Fibroblast of villous mesenchyme (primary cell): ENCODE measurements at places on chromosomes 3 and 15.
A peak's percentile ranks its signal among the peaks of the same experiment; 100 is the strongest.

DNA sequence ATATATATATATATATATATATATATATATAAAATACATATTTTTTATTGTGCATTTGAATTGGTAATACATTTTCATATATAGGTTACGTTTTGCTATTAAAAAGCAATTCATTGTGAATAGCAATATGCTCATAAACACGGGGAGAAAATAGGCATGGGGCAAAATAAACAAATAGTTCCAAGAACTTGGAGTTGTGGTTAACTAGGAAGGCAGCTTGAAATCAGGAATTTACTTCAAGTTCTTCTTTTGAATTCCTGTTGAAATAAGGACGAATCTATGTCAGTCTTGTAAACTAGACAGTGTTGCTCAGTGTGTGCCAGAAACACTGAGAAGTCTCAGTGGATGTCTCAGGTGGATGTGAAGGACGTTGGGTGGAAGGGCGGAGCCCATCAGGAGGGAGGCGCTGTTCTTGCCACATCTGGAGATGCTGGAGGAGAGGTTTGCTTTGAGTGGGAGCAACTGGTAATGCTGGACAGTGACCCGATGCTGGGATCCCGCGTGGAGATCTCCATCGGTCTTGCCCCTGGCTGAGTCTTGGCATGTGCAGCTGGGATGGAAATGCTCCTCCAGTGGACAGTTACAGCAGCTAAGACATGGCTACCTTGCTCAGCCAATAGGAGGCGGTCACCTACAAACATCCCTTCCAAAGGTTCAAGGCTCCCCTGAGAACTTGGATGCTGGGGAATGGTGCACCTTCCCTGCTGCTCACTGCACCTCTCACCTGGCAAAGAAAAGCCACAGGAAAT lies 2.5 kb downstream of the IL16 start:
- DNase-seq = no peak

- no peak for DNase-seq
Observed at GRCh38 chr3:12953201-12953995, 112.0 kb upstream of the RPL32 start.

DNA sequence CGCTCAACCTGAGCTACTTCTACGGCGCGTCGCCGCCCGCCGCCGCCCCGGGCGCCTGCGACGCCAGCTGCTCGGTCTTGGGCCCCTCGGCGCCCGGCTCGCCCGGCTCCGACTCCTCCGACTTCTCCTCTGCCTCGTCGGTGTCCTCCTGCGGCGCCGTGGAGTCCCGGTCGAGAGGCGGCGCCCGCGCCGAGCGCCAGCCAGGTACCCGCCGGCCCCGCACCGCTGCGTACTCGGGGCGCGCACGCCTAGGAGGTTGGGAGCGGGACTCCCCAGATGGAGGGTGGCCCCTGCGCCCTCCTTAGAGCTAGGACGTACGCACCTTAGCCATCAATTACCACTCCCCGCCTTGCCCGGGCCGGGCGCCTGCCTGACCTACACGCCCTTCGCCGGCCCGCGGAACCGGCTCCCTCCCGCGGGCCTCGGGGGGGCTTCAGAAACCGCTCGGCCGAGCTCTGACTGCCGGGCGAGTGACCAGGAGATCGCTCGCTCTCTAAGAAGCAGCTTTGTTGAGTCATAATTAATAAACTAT lies 466 bp downstream of the NFKBIZ start:
- no peak for DNase-seq

DNA sequence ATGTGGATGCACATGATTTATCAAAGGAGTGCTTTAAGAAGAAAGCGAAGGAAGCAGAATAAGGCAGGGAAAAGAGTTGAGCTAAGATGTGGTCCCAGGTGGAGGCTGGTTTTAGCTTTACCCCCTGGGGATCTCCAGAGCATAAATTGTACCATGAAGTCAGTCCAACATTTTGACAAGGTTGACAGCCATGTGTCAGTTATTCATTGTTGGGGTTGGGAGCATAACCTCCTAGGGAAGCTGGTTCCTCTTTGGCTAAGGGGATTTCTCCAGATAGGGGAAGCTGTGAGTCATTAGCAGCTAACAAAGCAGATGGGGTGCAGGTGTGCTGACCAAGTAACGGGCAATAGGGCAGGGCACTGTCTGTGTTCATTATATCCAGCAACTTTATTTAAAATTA lies 123.7 kb upstream of the IGSF10 start:
- DNase-seq = no peak

DNA sequence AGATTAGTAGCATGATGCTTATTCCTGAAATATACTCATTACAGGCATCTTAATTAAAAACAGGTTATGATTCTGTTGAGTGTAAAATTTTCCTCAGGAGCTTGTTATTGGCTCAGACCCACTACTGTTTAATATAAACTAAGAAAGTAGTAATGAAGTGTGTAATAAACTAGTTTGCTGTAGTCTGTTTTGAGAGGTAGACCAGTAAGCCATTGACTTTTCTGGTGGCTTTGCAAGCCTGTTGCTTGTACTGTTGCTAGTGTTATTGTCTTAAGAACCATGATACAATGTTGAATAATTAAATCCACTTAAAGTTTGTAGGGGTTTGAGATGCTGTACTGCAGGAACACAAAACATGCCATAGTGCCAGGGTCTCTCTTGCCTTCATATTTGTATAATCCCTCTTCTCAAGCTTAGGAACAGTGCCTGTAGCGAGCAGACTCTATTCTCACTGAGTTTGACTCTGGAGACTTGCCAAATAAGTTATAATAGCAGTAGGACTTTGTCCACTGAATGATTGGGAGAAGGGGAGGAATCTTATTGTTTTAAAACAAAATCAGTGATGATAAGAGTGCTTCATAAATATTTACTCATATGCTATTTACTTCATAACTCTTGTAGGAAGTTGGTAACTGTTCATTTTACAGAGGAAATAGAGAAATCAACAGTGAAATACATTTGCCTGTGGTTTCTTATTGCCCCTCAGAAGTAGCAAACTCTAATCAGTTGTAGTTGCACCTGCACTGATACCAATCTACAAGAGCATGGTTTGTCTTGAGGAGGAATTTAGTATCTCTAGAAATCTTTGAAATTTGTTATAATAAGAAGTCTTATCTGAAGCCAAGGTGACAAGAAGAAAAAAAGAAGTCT lies 13.4 kb downstream of the TCF12 start:
- no peak for DNase-seq

- no peak for DNase-seq
Observed at GRCh38 chr3:12316253-12316652, 27.4 kb downstream of the PPARG start.

DNA sequence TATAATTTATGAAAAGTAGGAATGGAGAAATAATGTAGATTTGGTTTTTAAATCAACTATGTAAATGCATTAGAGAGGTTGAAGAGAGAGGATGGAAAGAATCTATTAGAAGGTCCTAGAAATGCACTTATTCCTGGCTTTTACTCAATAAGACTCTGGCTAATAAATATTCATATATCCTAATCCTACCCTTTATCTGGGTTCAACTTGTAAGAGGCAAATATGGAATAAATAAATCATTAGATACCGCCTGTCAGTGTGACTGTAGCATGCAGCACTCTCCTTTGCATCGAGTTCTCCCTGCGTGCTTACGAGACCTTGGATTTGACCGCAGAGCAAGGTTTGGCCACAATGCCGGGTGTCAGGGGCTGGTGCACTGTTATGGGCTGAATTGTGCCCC lies 1156.5 kb downstream of the ROBO1 start:
- no peak for DNase-seq

GRCh38 chr3:13491206-13491974 lies 11.3 kb downstream of the HDAC11 start:
- no peak for DNase-seq

DNA sequence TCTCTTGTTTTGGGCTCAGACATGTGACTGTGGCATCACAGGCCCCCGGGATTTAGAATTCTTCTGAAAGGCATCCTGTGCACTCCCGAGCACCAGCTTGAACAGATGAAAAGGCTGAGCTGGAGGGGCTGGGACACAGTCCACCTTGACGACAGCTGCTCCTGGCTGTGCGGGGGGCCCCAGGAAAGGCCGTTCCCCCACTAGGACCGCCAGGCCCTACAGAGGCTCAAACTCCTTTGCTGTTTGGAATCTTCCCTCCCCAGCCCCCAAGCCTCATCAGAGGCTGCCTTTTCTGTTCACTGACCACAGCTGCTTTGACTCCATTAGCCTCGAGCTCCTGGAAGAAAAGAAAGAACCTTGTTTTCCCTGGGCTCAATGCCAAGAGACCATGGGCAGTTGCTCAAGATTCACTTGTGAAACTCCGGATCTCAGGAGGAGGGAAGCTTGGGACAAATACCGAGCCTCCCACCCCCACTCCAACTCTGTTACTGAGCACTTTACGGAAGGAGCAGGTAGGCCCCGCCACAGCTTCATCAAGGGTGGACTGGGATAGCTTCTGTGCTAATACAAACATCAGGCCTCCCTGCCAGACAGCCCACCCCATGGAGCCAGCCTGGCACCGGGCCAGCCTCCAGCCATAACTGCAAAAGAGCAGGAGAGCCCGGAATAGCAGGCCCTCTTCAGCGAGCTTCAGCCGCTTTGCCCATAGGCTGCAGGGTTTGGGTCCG lies 15.7 kb downstream of the CIDEC start:
- peak; percentile 96 for DNase-seq

DNA sequence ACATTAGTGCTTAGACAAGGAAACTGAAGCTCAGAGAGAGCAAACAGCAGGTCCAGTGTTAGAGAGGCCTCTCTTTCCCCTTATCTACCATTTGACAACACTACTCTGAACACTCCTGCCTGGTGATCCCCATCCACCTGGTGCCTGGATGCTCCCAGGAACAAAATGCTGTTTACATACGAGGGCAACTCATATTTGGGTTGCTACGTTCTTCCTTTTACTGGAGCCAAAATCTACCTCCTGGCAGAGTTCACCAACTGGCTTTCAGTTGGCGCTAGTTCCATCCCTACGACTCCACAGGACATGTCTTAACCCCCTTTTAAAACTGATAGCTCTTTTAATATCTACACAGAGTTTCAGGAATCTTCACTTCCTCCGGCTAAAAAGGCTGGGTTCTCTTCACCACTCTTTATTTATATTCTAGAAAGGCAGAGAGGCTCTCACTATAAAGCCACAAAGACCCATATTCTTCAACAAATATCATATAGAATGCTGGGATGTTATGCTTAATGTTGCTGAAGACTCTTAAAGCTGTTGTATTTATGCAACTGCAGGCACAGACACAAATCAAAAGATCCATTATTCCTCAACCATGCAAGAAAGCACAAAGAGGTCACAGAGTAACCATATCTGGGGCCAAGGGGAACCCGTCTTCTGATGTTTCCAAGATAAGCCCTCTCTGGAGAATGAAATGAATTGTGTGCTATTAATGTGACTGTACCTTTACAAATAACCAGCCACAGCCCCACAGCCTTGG lies 47.9 kb downstream of the CCNB2 start:
- DNase-seq = no peak

DNA sequence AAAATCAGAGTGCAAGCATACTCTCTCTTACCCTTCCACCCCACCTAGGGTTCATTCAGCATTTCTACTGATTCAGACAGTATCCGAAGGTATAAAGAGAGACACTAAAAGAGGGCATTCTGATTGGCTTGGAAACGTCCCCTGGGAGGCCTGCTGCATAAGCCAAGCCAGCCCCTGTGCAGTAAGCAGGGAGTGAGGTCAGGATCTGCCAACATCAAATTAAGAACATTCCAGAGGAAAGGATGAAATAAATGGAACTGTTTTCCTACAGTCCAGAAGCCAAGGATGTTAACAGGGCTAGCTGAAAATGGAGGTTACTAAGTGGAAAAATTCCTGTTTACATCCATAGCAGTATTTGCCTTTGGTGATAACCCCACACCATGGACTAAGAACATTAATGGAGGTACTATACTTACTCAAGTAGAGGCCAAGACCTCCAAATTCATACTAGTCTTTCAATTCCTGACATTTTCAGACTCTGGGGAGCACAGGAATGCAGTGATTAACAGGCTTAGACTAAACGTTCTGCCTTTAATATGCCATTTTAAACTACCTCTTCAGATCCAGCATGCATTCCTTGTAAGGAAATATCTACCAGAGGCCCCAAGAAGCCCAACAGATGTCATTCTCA lies 34.5 kb downstream of the NPTN start:
- DNase-seq = peak; percentile 50

DNA sequence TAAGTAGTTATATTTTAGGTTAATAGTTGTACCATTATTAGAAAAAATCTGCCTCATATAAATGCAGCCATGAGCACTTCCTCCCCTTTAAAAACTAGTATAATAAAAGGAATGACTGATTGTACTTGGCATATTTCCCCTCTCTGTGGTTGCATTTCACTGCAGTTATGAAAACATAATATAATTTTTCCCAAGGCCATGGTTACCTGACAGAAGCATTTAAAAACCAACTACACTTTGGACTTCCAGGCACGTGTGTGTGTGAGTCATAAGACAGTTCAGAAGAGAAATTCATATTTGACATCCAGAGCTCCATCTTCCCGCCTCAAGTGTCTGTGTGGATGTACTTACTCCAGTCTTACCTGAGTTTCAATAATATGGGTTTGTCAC lies 828.2 kb upstream of the CFAP20DC start:
- no peak for DNase-seq

- DNase-seq = no peak
Observed at GRCh38 chr15:100941536-100941935, 22.4 kb downstream of the LRRK1 start.

- DNase-seq = peak; percentile 65
Observed at GRCh38 chr15:62618432-62618831, 424.1 kb upstream of the TPM1 start.

DNA sequence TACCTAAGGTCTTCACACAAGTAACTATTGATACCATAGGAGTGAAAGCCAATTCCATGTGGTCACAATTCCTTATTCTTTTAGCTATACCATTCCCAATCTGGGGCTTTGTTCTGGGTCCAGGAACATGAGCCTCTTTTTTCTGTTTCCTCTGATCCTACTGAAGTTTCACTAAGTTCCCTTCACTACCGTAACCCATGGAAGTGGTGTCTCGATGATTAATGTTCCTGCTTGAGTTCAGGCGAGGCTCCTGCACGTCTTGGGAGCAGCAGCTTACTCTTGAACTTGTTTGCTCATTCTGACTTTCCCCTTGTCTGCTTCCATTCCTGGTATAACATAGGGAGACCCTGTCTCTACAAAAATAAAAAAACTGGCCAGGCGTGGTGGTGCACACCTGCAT lies 23.6 kb downstream of the ZNF592 start:
- DNase-seq = no peak

- no peak for DNase-seq
Observed at GRCh38 chr15:100781061-100781960, 98.3 kb upstream of the ALDH1A3 start.

DNA sequence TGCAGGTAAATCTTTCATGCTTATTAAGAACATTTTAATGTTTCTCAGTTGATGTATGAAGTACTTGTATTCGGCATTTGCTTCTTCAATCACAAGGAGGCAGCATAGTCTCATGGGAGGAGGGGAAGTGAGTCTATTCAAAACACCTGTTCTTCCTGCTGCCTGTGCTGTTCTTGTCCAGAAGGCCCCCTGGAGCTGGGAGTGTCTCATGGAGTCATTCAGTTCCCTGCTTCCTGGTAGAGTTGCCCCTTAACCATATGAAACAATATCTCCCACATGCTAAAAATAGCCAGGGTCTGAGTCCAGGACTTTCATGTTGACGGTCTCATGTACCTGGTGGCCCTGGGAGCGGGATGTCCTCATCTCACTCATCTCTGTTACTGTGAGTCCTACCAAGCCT lies 15.5 kb upstream of the PPP1R2 start:
- DNase-seq = peak; percentile 60

- DNase-seq = peak; percentile 78
Observed at GRCh38 chr3:152051501-152052404, 178.3 kb downstream of the SUCNR1 start.

GRCh38 chr3:50573566-50574443 lies 4.5 kb downstream of the HEMK1 start:
- DNase-seq = no peak
